ENCODE measurements at places on chromosomes 1 and 21.
A peak's percentile ranks its signal among the peaks of the same experiment; 100 is the strongest.

DNA sequence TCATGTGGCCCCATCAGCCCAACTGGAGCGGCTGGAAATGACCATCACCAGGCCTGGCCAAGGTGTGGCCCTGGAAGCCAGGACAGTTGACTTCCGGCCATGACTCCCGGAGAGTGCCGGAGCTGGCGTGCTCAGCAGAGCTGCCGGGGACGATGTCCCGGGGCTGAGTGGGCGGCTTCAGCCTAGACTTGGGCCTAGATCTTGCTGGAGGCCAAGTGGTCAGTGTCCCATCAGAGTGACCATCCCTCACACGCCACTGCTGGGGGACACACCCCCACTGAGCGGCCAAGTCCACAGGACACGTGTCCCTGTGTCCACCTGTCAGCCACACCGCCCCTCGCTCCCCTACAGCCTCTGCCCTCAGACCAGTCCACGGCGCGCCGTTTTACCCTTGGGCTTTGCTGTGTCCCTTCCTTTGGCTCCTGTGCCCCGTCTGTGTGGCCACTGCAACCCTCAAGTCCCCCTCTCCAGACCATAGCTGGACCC is 4.0 kb downstream of the FAAP20 start:
- no peak for DNase-seq

DNA sequence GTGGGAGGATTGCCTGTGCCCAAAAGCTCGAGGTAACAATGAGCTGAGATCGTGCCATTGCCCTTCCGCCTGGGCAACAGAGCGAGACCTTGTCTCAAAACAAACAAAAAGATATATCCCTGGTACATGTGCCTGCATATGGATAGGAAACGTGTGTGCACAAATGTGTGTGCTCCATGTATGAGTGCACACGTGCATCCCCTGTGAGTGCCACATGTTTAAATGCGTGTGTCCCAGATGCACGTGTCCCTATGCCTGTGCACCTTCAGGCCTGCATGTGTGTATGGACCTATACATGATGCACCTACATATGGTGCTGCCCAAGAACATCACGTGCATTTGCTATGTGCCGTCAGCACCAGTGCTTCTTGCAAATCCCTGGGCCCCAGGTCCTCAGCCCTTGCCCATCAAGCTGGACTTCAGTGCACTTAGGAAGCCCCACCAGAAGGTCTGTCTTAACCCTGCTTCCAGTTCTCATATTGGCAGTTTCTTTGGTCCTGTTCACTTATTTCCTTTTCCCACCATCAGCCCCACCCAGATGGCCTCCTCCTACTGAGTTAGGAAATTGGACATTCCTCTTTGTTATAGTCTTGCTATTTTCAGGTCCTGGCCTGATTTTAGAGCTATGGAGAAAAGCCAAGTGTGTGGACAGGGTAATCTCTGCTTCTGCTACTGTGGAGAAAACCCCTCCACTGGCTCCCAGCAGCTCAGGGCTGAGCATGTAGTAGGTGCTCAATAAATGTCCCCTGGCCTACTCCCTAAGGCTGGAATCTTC is 15.4 kb downstream of the TIE1 start:
- DNase-seq, result peak; percentile 27

GRCh38 chr1:35560256-35561225 is 2.9 kb downstream of the NCDN start:
- no peak for DNase-seq

GRCh38 chr1:9410737-9411297 is 118.1 kb downstream of the SPSB1 start:
- no peak for DNase-seq

DNA sequence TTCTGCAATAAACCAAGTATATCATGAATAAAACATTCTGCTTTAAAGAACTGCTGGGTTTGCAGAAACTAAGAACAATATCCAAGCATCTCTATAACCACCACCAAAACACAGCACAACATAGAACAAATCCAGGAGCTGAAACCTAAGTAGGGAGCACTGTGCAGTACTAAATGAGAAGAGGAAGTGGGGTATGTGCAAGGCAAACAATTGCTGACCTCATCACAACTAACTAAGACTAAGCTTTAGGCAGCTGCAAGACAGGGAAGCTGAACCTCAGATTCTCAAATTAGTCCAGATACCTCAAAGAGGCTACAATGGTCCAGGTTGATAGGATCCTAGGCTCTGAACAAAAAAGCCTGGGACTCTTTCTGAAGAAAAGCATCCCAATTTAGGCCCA is 172.6 kb downstream of the SLC44A5 start:
- DNase-seq, result no peak

- DNase-seq, result peak; percentile 59
Observed at GRCh38 chr1:234746798-234747196, 136.8 kb upstream of the IRF2BP2 start.

- DNase-seq, result no peak
Observed at GRCh38 chr1:115246526-115246925, 91.5 kb downstream of the NGF start.

DNA sequence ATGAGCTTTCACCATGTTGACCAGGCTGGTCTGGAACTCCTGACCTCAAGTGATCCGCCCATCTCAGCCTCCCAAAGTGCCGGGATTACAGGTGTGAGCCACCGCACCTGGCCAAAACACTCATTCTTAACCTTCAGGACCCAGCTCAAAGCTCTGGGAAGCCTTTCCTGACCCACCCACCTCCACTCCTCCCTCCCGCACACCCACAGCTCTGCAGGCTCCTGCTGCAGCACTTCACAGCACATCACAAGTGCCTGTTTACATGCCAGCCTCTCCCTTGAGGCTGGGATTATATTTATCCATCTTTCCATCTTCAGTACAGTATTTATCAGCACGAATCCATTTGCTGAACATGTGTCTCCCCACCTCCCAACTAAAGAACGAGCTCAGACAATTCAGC is 14.9 kb downstream of the SLC9A1 start:
- no peak for DNase-seq

GRCh38 chr1:58402444-58402843 is 144.1 kb downstream of the OMA1 start:
- DNase-seq, result no peak

- DNase-seq, result no peak
Observed at GRCh38 chr1:174074757-174075156, 52.6 kb upstream of the RC3H1 start.

GRCh38 chr1:90955769-90956168 is 66.1 kb downstream of the ZNF644 start:
- no peak for DNase-seq

- DNase-seq, result no peak
Observed at GRCh38 chr1:24888971-24889676, 41.0 kb downstream of the RUNX3 start.

DNA sequence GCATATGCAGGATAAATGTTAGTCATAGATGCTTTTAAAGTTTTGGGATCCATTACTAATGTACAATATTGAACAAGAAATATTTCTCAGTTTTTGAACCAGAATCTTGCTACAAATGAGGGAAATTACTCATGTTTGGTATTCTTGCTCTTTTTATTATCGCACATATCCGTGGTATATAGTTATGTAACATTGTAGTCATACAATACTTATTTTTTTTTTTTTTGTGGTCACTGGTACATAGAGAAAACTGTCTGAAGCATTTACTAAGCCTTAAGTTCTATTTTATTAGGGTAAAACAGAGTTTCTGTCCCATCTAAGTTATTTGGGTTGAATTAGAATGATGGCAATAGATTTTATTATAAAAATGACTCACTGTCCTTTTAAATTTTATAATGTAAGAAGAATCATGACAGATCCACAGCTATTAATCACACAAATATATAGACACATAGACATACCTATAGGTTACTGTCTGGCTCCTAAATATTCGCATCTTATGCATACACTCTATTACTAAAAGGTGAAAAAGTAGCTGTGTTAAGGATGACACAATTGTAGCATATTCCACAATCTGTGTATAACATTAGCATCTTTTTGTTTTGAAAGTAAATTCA is 18.0 kb upstream of the PRKAA2 start:
- no peak for DNase-seq

DNA sequence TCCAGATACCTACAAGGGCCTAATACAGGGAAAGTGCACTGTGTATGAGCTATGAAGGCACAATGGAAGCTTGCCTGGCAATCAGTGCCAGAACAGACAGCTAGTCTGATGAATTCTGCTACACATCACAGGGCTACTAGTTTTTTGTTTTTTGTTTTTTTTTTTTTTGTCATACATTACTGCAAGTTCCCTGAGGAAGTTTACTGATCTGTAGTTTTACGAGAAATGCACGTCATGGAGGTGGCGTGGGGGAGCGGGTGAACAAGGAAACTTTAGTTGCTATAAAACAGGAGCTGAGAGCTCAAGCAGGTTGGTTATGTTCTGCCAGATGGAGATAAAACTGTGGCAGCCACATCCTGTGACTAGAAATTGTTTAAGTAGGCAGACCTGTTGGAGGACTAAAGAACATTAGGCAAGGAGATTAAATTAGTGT is 17.7 kb downstream of the PTPRC start:
- no peak for DNase-seq

GRCh38 chr1:93014168-93014567 is 52.9 kb upstream of the DIPK1A start:
- DNase-seq, result no peak

GRCh38 chr1:21326861-21327344 is 36.6 kb upstream of the ECE1 start:
- DNase-seq, result no peak

- no peak for DNase-seq
Observed at GRCh38 chr1:193540511-193540910, 354.1 kb upstream of the B3GALT2 start.

GRCh38 chr1:184191181-184191621 is 139.7 kb downstream of the TSEN15 start:
- DNase-seq, result no peak

GRCh38 chr1:158689110-158689509 is 2.6 kb upstream of the SPTA1 start:
- no peak for DNase-seq

GRCh38 chr1:215228193-215228592 is 145.7 kb downstream of the KCNK2 start:
- DNase-seq, result no peak

- no peak for DNase-seq
Observed at GRCh38 chr1:31781756-31782371, 17.7 kb upstream of the ADGRB2 start.

GRCh38 chr1:98176936-98177335 is 256.1 kb upstream of the DPYD start:
- no peak for DNase-seq

DNA sequence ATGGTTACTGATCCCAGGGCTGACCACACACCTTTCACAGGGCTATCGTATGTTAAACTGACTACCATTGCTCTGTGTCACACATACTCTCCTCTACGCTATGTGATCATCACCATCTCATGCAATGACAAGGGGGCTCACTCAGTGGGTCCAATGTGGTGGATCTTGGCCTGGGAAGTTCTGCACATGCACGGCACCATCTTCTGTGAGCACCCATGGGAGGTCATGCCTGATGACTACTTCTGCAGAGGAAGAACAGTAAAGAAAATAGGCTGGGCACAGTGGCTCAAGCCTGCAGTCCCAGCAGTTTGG is 60.0 kb upstream of the FOXD3 start:
- no peak for DNase-seq

All from sciatic nerve (tissue), 2 donors.